ENCODE measurements at places on chromosomes 11 and 22.

DNA sequence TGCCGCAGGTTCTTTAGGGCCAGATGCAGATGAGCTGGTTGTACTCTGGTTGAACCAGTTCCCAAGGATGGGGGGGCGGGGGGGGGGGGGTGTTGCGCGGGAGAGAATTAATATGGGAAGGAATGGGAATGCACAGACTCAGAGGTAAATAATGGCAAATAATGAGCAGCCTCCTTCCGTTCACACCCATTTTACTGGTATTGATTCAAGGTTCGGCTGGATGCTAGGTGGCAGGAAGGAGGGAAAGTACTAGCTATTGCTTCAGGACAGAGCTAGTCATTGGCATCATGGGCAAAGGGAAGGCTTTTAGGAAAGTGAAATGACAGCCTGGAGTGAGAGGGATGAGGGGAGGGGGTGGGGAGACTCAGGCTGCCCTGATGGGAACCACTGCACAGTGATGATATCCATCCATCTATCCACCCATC is at the start of gene VSTM5:
TSS of gene VSTM5 (minus strand) at position 25 of the 425 bp plus-strand sequence. CDS start 116 bp downstream, outside the sequence.
- DNase-seq = no peak

GRCh38 chr11:30852645-30853044 is 266.5 kb upstream of the MPPED2 start:
- no peak for DNase-seq

GRCh38 chr11:112639469-112639868 is 321.8 kb upstream of the NCAM1 start:
- no peak for DNase-seq

- DNase-seq = no peak
Observed at GRCh38 chr22:46609724-46610201, 10.4 kb upstream of the GRAMD4 start.

DNA sequence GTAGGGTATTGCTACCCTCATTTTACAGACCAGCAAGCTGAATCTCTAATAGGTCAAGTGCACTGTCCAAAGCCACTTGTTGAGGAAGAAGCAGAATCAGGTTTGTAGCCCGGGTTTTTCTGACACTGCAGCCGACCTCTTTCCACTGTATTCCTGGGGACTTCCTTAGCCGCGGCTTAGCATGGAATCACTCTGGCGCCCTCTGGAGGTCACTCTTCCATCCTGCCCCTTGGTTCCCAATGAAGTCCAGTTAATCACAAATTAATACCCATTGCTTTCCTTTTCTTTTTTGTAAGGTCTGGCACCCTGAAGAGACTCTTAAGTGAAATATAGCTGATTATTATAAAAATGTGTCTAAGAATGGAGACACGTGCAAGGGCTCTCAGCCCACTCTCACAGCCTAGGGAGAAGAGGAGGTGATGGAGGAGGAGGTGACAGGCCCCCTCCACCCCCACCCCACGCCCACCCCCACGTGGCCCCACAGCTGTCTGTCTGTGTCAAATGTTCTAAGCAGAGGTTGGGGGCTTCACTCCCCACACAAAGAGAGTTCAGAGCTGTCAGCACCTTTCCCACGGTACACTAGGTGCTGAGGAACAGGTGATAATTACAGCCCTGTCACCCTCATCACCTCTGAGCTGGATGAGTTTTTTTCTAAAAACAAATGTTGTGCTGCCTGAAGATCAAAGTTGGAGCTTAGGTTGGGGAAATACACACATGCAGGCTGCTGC is 57.7 kb upstream of the DRD2 start:
- DNase-seq = peak; percentile 16

DNA sequence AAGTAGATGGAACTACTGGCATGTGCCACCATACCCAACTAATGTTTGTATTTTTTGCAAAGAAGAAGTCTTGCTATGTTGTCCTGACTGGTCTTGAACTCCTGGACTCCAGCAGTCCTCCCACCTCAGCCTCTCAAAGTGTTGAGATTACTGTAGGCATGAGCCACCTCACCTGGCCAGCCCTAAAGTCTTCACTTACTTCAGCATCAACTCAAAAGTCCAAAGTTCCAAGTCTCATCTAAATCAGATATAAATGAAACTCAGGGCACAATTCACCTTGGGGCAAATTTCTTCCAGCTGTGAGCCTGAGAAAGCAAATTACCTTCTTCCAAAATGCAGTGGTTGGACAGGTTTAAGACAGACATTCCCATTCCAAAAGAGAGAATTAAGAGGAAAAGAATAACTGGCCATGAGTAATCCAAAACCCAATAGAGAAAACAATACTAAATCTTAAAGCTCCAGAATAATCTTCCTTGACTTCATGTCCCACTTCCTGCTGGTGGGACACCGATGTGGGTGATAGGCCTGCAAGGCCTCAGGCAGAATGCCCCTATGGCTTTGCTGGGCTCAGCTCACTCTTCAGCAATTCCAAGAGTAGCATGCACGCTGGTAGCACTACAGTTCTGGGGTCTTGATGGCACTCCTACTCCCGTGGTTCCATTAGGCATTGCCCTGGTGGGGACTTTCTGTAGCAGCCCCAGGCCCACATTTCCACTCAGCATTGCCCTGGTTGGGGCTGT is 50.3 kb downstream of the TUG1 start:
- no peak for DNase-seq

GRCh38 chr11:64448599-64449380 is 89.8 kb downstream of the RPS6KA4 start:
- peak; percentile 23 for DNase-seq

- no peak for DNase-seq
Observed at GRCh38 chr11:119107538-119108145, 498 bp downstream of the C2CD2L start.

- DNase-seq = peak; percentile 34
Observed at GRCh38 chr11:2428322-2428795, 16.0 kb downstream of the TRPM5 start.

DNA sequence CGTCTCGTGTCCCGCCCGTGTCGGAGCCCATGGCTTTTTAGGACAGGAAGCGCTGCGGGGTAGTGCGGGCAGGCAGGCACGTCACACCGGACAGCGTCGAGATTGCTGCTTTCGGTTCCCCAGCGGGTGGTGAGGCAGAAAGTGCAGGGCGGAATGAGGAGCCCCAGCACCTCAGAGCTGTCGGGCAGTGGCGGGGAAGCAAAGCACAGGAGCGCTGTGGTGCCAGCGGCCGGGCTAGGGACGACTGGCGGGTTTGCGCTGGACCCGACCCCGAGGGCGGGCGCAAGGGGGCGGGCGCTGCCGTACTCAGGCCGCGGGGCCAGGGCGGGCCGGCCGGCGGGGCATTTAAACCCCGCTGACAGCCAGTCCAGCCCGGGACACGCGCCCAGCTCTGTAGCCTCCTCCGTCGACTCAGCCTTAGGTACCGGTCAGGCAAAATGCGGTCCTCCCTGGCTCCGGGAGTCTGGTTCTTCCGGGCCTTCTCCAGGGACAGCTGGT is at the start of gene SLC37A2:
TSS of gene SLC37A2 (plus strand) at position 375 of the 498 bp plus-strand sequence. CDS start at position 438, 63 bp downstream.
- DNase-seq = no peak

GRCh38 chr11:62432695-62433094 is 13.9 kb downstream of the SCGB1A1 start:
- no peak for DNase-seq

GRCh38 chr11:118338637-118339061 is 3.9 kb downstream of the CD3D start:
- DNase-seq = peak; percentile 60

- DNase-seq = no peak
Observed at GRCh38 chr11:120217941-120218694, 7.3 kb downstream of the OAF start.

GRCh38 chr11:43545610-43546009 is 134.9 kb upstream of the HSD17B12 start:
- DNase-seq = no peak

- DNase-seq = no peak
Observed at GRCh38 chr11:35549787-35550186, 24.4 kb upstream of the PAMR1 start.

GRCh38 chr11:20458905-20459632 is 71.6 kb downstream of the PRMT3 start:
- no peak for DNase-seq

GRCh38 chr22:26662160-26662559 is 4.8 kb downstream of the MIAT start:
- no peak for DNase-seq

DNA sequence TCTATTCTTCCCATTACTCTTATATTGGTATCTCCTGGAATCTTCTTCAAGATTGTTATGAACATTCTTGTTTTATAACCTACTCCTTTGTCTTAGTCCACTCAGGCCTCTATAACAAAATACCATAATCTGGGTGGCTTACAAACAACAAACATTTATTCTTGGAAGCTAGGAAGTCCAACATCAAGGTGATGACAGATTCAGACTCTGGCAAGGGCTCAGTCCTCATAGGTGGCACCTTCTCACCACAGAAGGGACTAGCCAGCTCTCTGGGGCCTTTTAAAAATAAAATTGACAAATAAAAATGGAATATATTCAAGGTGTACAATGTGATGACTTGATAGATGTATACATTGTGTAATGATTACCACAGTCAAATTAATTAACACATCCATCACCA is 19.8 kb downstream of the DNHD1 start:
- DNase-seq = no peak

- no peak for DNase-seq
Observed at GRCh38 chr11:83019888-83020579, 51.7 kb downstream of the RAB30 start.

- no peak for DNase-seq
Observed at GRCh38 chr11:61917334-61918109, at the start of gene RAB3IL1. TSS of gene RAB3IL1 (minus strand) at chr11:61917566. CDS start at chr11:61917367, 199 bp downstream.

- DNase-seq = no peak
Observed at GRCh38 chr11:90391756-90392155, 168.9 kb upstream of the CHORDC1 start.

DNA sequence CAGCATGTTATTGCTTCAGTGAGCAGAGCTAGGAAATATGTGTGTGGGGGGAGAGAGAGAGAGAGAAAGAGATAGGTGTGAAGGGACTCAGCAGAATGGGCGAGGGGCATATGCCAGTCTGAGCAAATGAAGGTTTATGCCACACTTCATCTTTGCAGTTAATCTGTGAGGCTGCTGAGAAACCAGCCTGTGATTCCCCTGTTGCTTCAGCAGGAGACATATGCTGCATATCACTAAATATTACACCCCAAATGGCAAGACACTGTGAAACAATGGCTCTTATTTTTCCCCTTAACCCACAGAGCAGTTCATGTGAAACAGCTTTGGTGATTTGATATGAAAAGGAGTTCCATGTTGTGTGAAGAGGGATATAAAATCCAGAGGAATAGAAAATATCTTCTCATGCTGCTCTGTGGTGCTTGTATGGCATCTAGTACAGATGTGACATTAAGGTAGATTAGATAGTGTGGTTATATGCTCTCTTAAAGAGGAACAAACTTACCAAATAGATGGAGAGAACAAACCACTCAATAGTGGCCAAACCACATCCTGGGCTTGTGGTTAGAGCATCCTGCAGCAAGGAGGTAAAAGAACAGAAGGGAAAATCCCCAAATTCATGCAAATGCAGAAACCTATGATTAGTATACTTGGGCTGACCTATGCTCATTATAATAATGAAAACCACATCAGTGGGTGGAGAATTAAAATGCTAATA is 864.2 kb downstream of the FAM181B start:
- peak; percentile 69 for DNase-seq

DNA sequence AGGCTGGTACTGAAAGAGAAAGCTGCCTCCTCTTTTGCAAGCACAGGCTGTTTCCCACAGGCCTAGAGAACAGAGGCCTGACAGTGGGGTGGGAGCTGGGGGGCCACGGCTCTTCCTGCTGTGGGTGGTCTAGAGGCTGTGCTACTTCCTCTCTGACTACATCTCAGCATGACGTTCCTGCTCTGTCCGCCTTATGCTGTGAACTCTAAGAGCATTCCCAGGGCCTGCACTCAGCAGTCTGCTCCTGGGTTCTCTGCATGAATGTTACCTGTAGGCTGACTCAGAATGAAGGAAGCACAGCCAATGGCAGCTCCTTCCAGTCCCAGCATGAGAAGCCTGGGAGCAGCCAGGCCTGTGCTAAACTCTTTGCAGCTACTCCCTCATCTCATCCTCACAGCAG is 534.3 kb downstream of the NTM start:
- DNase-seq = no peak

GRCh38 chr11:115287266-115287665 is 216.9 kb downstream of the CADM1 start:
- DNase-seq = no peak

DNA sequence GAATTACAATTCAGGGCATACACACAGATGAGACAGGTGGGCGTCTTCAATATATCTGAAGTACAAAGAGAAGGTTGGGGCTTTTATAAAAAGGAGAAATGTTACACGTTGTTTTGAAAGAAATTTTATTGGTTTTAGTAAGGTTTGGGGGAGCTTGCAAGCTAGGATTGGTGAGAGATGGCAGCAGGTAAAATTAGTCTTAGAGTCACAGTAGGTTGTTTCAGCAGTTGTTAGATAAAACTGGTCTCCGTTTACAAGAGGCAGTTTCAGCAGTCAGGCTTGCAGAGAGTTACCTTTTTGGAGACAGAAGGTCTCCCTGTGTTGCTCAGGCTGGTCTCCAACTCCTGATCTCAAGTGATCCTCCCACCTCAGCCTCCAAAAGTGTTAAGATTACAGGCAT is 2.4 kb upstream of the SAAL1 start:
- no peak for DNase-seq

DNA sequence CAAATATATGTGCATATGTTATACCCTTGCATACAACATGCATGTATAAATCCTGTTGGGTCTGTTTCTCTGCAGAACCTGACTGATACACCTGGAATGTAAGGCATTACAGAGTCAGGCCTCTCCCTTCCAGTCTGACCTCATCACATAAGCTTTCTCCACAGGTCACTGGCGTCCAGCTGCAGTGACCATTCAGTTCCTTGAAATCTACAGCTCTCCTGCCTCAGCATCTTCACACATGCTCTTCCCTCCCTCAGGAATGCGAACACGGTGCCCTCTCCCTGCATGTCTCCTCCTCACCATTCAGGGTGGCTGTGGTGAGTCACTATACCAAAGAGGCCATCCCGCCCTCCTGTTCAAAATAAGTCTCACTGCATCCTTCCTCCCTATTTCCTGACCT is 657.8 kb upstream of the B3GAT1 start:
- DNase-seq = no peak

- DNase-seq = no peak
Observed at GRCh38 chr11:10930224-10930971, 72.5 kb upstream of the ZBED5 start.

DNA sequence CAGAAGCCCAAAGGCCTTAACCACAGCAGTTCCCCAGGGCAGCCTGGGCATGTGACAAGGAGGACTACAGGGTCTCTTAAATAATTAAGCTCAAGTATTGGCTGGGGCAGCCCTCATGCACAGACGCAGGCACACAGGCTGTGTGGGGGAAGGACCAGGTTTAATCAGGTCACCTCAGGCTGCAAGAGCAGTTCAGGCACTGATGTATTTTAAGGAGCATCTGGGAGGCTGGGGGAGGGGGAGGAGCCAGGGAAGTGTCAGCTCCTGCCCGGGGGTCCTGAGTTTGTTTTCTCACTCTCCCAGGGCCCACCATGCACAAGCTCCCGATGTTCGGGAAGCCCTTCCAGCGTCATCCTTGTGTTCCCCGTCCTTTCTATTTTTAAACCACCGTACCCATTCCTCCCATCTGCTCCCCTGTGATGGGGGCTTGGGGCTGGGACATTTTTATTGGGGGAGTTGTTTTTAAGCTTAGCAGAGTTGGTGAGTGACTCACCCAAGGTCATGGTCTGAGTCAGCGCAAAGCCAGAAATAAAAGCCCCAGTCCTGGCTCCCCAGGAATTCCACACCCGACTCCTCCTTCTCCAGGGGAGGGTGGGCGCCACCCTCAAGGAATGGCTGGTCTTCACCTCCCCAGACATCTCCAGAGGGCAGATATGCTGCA is 2.4 kb downstream of the CSDC2 start:
- no peak for DNase-seq

- no peak for DNase-seq
Observed at GRCh38 chr11:74443071-74443864, 24.1 kb downstream of the KCNE3 start.
